ENCODE measurements at places on chromosomes 12 and 14.

GRCh38 chr12:131371401-131372170, 339.3 kb upstream of the SFSWAP start:
- DNase-seq = no peak

- no peak for DNase-seq
Observed at GRCh38 chr12:26830363-26830762, 2.6 kb downstream of the ITPR2 start.

DNA sequence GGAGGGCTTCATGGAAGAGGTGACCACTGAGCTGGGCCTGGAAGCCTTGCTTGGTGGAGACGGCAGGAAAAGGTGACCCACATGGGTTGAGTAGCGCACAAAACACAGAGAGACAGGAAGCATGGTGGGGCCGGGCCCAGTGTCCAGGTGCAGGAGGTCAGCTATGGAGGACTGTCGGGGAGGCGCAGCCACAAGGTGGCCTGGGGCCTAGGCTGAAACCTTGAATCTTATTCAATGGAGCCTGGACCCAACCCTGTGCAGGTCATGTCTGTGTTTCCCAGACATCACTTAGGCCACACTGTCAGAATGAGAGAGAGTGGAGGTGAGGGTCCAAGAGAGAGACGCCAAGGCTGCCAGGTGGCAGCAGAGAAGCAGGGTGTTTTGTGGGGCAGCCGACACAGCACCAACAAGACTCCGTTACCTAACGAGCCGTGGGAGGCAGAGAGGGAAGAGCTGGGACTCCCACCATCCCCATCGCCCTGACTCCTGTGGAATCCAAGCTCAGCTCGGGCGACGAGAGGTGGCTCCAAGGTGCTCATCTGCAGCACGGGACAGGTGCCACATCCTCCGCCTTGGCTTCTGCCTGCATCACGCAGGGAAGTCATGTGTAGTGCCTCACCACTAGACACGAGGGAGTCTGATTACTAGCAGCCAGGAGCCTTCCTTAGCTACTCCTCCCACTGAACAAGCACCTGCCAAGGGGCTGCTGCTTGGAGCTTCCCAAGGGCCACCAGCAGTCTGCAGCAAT, 38.7 kb downstream of the DEGS2 start:
- DNase-seq = no peak

DNA sequence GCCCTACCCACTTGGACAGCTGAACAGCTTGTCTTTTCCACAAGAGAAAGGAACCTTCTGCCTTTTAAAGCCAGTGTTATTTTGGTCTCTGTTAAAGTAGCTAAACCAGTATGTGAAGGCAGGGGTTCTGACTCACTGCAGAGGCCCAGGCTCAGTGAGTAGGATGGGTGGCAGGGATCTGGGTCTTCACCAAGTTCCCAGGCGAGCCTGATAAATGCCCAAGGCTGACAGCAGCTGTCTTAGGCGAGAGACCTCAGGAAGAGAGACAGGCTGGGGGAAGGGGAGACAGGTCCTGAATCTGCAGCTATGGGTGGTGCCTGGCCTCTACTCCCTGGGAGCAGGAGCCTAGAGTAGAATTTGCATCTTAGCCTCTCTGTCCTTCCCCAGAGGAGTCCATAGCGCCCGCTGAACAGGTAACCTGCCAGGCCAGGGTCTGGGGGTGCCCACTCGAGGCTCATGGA, 18.1 kb upstream of the KIF26A start:
- DNase-seq = no peak

DNA sequence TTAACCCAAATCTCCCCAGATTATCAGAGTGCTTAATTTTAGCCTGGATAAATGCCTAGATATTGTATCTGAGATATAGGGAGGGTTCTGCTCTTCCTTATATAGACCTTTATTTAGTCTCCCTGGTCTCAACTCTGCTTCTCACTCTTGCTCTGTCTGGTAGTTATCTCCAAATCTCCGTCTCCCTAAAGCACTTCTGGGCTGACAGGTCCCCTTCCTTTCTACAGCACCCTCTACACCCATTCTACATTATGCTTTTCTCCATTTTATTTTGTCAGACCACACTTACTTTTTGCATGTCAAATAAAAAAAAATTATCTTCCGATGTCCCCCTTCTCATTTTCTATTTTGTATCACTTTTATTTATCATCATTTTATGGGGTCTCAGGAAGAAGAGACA, 2.0 kb upstream of the ERC1 start:
- no peak for DNase-seq

GRCh38 chr14:100325231-100325632, 2.1 kb downstream of the SLC25A47 start:
- DNase-seq = no peak

- peak; percentile 55 for DNase-seq
Observed at GRCh38 chr12:93773122-93773871, 96.1 kb downstream of the CRADD start.

- peak; percentile 51 for DNase-seq
Observed at GRCh38 chr12:14167005-14167628, 185.7 kb upstream of the GRIN2B start.

DNA sequence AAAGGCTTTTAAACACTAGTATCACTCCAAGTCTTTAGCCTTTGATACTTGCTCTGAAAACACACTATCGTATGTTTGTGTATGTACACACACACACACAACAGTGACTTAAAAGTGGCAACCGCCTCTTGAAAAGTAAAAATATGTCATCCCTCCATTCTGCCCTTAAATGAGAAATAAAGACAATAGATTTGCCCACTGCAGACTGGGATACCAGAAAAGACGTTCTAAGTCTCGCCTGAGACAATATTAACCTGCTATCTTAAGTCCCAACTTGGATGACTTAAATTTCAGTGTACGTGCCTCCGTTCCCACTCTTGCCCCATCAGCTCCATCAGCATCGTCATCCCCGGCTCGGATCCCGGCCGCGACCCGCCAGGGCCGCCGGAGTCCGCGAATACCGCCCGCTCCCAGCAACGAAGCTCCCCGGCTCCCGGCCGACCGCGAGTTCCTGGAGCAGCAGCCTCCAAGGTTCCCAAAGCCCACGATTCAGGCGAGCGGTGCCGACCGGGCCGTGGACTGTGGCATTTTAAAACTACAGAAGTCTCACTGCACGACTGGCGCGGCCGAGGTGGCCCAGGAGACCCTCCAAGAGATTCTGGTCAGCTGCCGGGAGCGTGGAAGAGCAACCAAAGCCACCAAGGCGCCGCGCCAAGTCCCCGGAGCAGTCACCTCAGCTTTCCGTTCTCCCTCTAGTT, 2.8 kb upstream of the ARID2 start:
- peak; percentile 53 for DNase-seq

DNA sequence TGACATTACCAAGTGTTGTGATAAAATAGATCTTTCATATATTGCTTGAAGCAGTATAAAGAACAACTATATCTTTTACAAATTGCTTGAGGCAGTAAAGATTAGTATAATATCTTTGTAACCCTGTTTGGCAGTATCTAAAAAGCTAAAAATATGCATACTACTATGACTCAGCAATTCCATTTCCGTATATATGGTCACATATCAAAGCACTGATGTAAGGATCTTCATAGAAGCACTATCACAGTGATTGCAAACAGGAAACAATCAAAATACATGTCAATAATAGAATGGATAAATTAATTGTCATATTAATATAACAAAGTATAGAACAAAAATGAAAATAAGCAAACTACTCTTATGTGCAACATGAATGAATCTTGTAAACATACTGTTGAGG, 158.4 kb upstream of the IGF1 start:
- DNase-seq = peak; percentile 78

DNA sequence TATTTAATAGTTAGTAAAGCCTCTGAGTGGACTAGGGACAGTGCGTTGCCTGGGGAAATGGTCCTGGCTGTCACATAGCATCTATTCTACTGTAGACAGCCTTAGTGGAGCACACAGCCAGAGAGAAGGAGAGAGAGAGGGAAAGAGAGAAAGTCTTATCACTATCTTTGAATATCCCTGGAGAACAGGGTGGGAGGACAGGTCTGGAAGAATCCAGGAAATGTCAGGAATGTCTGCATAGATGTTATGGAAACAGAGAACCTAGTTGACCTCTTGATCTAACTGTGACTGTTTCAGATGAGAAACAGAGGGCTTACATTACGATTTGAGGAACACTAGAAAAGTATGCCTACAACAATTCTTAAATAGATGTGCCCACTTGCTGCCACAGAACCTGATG, 92.8 kb downstream of the SLC15A5 start:
- no peak for DNase-seq

- DNase-seq = peak; percentile 52
Observed at GRCh38 chr14:69423279-69423678, 24.8 kb downstream of the SLC39A9 start.

DNA sequence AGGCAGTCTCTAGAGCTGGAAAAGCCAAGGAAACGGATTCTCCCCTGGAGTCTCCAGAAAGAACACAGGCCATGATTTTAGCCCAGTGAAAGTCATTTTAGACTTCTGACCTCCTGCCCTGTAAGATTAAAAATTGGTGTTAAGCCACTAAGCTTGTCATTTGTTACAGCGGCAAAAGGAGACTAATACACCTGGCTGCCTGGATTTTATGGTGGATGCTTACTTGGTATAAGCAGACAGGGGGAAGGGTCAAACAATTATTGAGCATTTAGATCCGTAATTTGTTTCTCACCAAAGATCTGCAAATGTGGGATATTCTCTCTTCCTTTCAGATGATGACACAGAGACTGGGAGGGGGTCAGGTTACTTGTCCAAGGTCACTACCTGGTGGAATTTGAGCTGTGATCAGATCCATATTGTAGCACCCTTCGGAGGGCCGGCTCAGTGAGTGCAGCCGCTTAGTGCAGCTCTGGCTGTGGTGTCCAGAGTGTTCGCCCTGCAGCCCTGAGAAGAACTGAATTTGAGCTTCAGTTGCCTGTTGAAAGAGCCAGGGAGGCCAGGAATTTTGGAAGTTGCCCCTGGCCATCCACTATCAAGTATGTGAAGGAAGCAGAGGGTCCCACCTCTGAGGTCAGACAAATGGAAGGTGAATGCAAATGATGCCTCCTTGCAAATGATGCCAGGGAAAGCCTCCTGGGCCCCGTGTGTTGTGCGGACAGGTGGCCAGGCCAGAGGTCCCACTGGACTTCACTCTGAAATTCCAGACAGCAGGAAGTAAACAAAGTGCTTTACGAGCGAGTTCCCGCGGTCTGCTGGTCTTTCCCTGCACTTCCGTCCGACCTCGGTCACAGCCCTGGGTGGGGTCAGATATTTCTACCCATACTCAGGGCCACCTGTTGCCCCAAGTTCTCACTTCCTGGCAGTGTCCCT, 15.1 kb downstream of the GLRX5 start:
- no peak for DNase-seq

DNA sequence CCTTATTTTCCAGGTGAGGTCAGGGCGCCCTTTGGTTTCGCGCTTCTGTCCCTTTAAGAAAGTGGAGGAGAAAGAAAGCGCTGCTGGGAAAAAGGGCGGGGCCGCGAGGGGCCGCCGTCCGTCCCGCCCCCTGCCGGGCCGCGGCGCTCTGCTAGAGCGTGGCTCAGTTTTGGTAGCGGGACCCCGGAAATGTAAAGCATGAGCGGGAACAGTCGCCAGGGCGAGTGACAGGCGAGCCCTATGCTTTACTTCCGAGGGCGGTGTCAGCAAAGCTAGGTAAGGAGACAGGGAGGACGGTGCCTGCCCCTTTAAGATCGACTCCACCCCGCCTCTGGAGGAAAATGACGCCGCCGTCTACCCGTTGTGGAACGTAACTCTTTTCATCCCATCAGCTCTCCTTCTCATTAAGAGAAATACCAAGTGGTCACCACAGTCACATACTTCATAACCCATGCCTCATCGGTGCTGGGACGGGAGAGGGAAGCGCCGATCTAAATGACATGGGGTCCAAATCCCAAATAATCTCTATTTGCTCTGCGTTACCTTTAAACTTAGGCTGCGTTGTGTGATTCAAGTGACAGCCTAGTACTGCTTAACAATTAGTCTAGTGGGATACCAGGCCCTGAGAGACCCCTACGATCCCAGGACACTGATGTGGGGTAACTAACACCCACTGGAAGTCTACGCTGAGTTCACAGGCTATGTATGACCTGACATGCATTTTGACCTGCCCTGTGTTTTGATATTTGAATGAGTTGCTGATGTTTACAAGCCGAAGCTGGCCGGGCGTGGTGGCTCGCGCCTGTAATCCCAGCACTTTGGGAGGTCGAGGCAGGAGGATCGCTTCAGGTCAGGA, at the start of gene ETFBKMT:
Gene ETFBKMT, plus strand, starts transcription at position 602 of the 856 bp plus-strand sequence. CDS start 2,266 bp downstream, outside the sequence.
- peak; percentile 96 for DNase-seq

- no peak for DNase-seq
Observed at GRCh38 chr12:7118881-7119280, 9.8 kb downstream of the RBP5 start.

GRCh38 chr12:88242571-88242925, 100.4 kb downstream of the TMTC3 start:
- DNase-seq = peak; percentile 77

DNA sequence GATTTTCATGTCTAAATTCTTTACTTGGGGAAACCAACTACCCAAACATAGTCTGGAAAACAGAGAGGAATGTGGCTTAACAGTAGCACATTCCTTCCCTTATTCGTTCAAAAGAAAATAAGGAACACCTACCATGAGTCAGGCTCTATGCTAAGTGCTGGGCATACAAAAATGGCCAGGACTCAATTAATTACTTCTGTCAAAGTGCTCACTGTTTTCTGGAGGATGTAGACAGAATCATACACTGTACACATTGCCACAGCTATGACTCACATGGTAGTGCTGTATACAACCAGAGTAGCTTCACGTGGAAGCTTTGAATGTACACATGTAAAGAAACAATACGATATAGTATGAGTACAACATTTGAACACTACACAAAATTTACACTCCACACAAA, 50.1 kb downstream of the SLC25A21 start:
- peak; percentile 75 for DNase-seq

DNA sequence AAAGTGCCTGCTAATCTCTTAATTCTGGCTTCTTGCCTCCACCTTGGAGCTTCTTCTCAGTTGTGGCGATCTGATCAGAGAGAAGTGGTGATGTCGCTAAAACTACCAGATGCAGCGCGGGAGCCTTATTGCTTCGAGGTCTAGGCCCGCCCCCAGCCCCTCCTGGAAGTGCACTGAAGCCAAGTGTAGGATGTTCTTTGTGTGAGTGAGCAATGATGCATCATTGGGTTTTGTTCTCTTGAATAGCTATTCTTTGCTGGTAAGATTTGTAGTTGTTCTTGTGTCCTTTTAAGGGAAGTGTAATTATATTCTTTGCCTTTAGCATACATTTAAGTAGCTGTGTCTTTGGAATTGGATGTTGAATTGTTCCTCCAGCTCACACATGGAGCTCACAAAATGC, 35.8 kb downstream of the MTHFD1 start:
- peak; percentile 46 for DNase-seq

GRCh38 chr12:10701131-10701681, 21.9 kb downstream of the YBX3 start:
- DNase-seq = peak; percentile 49

- DNase-seq = peak; percentile 27
Observed at GRCh38 chr12:11657511-11657910, 8.0 kb downstream of the ETV6 start.

- DNase-seq = no peak
Observed at GRCh38 chr14:21093769-21094681, 4.4 kb downstream of the ZNF219 start.
